GM23338 (cell line): ENCODE measurements at places on chromosomes 4 and X. TPM values are rescaled to one million over a fixed set of nuclear protein-coding genes. Genes with fewer than 3 reads are reported as not detected.

TBX22 gene
- total RNA-seq, result 0.24 TPM in 1 of 2 replicates, not detected in the other

MAGEA3 gene
- total RNA-seq, result not detected in 2 replicates

- no peak for DNase-seq
Observed at GRCh38 chrX:28042260-28042659, 61.0 kb upstream of the DCAF8L1 start.

- no peak for DNase-seq
Observed at GRCh38 chr4:28948501-28948900, 1771.7 kb upstream of the PCDH7 start.

DNA sequence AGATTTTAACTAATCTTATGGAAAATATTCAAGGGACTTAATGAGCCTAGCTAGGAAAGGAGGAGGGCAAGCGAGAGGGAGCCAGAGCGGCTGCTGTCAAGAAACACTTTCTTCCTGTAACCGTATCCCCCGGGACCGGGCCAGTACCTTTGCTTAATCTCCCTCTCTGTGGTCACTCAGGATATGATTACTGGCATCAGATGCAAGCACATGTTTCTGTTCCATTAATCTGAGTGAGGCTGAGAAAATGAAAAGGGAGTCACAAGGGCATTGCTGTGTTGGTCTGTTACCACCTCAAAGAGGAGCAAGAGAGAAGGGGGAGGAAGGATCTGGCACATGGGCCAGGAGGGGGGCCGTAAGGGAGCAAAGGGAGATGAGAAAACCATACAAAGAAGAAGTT lies 356.7 kb upstream of the GATB start:
- no peak for DNase-seq
